ENCODE measurements at places on chromosomes 6 and 20.
A peak's percentile ranks its signal among the peaks of the same experiment; 100 is the strongest.

GRCh38 chr20:7108929-7109328 is 341.4 kb downstream of the BMP2 start:
- DNase-seq: no peak

- no peak for DNase-seq
Measured at GRCh38 chr6:112620812-112621569, 273.9 kb downstream of the RFPL4B start.

DNA sequence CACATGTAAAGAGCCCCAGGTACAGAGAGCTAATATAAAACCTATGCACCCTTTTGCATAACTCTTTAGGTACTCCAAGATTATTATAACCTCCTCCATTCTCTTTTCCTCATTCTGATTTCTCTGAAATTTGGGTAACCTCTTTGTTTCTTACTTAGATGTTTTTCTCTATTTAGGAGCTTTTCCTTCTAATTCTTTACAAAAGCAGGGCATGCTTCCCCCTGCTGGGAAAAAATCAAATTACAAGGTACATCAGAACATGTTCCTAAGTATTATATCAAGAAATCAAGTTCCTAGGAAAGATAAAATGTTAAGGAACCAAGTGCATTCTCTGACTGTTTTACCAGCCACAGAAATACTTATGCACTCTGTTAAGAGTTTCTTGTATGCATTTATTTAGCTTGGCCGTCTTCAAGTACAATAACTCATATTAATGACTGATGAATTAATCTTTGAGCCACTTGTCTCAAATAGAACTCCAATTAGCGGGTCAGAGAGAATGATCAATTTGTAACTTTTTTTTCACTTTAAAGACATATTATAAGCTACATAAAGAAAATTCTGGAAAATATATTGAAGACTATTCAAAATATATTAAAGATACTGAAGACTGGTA is 2.1 kb downstream of the KHDRBS2 start:
- no peak for DNase-seq

- DNase-seq: no peak
Measured at GRCh38 chr6:74870403-74870802, 335.4 kb downstream of the COL12A1 start.

DNA sequence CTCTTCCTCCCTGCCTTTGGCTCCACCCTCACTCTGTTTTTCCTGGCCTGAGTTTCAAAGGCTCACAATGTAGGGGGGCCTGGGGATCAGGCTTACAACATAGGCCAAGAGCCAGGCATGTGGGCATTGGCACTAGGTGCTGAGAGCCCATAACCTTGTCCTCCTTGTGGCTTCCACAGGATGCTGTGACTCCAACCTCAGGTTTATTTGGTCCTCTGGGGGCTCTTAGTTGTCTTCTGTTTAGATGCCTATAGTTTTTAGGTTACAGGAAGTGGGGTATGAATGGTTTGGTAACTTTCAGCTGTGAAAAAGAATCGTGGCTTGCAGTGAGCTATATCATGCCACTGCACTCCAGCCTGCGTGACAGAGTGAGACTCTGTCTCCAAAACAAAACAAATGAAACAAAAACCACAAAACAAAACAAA is 25.6 kb downstream of the MMP24 start:
- peak; percentile 58 for DNase-seq

GRCh38 chr20:45934046-45934585 is 367 bp upstream of the PCIF1 start:
- DNase-seq: no peak

- DNase-seq: no peak
Measured at GRCh38 chr20:59084041-59084850, 41.7 kb upstream of the PRELID3B start.

DNA sequence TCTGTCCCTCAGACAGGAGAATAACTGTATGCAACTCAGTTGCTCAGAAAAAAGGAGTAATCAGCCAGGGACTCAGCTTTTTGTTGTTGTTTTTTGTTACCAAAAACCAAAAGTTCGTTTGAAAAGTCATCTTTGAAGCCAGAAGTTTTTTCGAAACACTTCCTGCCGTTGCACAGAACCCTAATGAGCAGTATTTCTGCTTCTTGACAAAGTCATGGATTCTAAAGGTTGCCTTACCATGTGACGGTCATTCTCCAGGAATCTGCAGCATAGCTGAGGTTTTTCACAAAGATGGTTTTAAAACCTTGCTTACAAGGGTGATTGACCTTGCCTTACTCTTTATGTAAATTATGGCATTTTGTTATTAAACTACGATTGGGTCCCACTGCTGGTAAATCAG is 1.9 kb downstream of the RAB32 start:
- no peak for DNase-seq

DNA sequence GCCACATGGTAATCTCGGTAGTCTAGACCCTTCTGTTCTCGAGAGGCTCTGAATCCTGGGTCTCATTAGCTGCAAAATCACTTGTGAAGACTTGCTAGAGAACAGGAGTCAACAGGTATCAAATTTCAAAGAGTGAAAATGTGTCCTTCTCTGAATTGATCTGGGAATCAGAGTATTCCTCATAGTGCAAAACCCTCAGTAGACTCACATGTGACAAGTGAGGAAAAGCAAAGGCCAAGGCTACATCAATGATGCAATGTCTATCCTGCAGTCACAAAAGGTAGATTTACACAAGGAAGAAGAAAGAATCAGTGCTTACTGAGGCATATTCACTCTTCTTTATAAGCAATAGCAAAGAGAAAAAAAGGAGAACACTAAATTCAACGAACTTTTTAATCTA is 1220.0 kb upstream of the GJE1 start:
- DNase-seq: no peak

DNA sequence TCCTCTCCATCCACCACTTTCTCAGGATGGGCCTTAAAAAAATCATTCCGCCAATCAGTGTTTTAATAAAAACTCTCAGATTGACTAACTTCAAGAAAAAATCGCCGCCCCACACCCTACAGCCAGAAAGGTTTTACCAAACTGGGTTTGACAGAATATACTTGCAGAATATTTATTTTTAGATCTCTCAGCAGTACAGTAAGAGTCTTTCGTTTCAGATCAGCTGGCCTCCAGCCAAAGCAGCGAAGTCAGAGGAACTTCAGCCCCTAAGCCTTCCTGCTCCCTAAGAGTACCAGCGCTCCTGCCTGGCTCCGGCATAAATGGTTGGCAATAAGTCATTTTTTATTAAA is 24.7 kb downstream of the TBC1D7 start:
- peak; percentile 34 for DNase-seq

- DNase-seq: no peak
Measured at GRCh38 chr6:24051942-24052589, 73.9 kb upstream of the NRSN1 start.

DNA sequence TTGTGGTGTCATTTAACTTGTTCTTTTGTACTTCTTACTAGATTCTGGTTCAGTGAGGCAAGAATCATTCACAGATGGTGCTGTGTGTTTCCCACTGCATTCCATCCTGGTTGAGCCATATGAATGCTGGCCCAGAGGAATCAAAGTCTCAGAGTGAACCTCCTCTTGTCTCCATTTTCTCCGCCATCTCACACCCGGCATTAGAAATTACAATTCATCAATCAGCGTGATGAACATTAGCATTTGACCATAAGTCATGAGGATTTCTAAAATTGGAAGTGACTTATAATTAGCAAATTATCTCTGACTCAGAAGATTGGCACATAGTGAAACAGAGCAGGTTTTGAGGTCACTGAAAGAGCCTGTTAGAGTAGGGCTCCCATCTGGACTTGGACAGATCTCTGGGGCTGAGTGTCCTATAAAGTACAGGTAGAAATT is 25.2 kb downstream of the TNFAIP3 start:
- no peak for DNase-seq

GRCh38 chr6:56992703-56993102 is 37.8 kb downstream of the BEND6 start:
- no peak for DNase-seq

GRCh38 chr6:124064317-124065113 is 260.9 kb downstream of the NKAIN2 start:
- DNase-seq: no peak

DNA sequence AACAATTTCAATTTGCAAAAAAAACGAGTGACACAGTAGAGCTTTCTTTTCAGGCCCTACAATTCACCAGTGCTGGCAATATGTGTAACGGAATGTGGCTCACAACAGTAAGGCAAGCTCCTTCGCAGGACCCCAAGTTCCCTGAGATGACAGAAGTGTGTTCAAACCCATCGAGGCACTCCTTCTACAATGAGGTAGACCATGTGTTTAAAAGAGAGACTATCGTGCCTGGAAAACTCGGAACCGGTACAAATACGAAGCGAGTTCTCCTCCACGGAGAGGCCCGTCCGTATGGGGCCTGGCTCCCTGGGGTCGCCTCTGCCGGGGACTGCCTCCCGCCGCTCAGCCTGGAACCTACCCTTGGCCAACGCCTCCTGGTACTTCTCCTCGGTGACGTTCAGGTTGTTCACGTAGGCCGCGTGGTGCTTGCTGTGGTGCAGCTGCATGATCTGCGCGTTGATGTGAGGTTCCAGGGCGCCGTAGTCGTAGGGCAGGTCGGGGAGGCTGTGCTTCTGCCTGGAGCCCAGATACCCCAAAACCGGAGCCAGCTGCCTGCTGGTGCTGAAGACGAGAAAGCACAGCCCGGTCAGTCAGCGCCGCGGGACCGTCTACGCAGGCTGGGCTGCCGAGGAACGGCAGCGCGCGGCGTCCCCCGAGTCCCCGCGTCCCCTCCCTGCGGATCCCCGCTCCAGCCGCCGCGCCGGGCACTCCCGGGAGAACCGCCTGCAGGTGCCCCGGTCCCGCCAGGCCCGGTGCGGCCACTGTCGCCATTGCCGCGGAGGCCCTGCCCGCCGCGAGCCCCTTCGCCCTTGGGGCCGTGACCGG is 526 bp downstream of the SOD2 start:
- DNase-seq: peak; percentile 60

DNA sequence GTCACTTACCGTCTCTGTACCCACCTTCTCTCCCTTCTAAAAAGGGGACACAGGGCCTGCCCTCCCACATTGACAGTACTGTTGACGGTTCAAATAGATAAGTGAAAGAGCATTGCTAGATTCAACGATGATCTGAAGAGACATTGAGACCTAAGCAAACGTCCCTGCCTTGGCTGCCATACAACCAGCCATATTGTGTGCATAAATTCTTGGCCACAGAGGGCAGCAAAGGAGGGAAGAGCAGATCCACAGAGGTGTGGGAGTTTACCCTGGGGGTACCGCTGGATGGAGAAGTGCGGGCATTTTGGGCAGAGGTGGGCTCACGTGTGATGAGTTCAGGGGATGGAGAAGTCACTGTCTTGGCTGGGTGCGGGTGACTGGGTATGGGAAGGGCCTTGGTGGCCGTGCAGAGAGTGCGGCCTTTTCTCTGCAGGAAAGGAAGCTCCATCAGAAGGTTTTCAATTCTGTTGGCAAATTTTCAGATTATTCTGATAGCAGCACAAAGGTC is 85.6 kb downstream of the POPDC3 start:
- no peak for DNase-seq

GRCh38 chr6:56742122-56742791 is 99.6 kb upstream of the DST start:
- no peak for DNase-seq

GRCh38 chr6:35177157-35177556 is 36.0 kb upstream of the TCP11 start:
- no peak for DNase-seq

DNA sequence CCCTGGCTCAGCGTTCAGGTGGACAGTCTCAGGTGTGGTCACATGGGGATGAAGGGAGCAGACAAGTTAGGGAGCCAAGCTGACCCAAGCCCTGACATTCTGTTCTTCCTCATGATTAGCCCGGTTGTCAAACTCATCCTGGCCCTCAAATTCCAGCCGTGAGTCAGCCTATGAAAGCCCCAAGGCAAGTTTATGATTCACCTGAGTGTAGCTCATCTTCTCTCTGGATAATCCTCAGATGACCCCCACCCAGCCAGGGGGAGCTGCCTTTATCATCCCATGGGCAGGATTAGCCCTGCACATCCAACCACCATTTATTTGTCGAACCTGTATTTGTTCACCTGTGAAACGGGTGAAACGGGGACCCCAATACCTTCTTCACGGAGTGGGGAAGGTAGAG is 161.9 kb downstream of the DHX35 start:
- no peak for DNase-seq

- no peak for DNase-seq
Measured at GRCh38 chr6:70188202-70188601, 114.7 kb downstream of the COL9A1 start.

DNA sequence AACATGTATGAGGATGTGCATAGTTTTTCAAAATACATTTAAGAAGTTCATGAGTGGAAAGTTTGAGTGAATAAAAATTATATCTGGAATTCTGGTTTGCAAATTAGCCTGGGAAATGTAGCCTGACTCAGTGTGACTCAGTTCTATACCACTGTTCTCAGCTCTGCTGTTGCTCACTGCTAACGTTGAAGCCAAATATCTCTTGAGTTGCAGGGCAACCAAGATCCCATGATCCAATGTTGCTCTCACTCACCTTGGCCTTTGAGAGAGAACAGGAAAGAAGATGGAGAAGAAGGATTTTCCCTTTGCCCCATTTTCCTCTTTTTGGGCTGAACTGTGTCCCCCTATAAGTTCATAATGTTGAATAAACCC is 28.9 kb downstream of the PSMB9 start:
- DNase-seq: no peak

- no peak for DNase-seq
Measured at GRCh38 chr6:33103776-33104175, 28.0 kb downstream of the HLA-DPB1 start.

- DNase-seq: no peak
Measured at GRCh38 chr6:150546457-150546856, 53.2 kb upstream of the PLEKHG1 start.

GRCh38 chr6:98014442-98015201 is 731.6 kb upstream of the MMS22L start:
- DNase-seq: no peak

GRCh38 chr6:17874753-17875152 is 112.7 kb downstream of the KIF13A start:
- no peak for DNase-seq

DNA sequence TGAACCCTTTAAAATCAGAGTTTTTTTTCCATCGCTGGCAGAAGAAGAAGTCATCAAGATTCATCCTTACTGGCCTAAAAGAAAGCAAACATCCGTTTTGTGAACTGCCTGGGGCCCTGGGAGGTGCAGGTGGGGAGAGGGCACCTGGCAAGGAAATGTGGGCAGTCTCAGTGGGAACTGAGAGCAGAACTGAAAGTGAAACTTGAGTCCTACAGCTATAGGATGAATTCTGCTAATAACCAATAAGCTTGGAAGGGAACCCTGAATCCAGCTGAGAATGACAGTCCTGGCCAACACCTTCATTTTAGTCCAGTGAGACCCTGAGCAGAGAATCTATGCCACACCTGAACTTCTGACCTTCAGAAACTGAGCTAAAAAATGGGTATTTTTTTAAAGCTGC is 130.1 kb upstream of the ASCC3 start:
- peak; percentile 42 for DNase-seq

Data from CD4-positive, alpha-beta T cell treated with Interleukin-21 for 1 hour (primary cell).